Uterine smooth muscle cell (primary cell): ENCODE measurements at places on chromosomes 5 and 9. TPM values are rescaled to one million over a fixed set of nuclear protein-coding genes. Genes with fewer than 3 reads are reported as not detected.

The CDKN2B gene
- total RNA-seq = 12.0 and 24.9 TPM in 2 replicates

The SUSD3 gene
- 14.2 and 19.4 TPM in 2 replicates for total RNA-seq

The OTP gene
- under 0.01 TPM in 1 of 2 replicates, not detected in the other for total RNA-seq

The CNOT8 gene
- 49.9 and 59.3 TPM in 2 replicates for total RNA-seq

The LECT2 gene
- total RNA-seq = not detected in 2 replicates

The UAP1L1 gene
- 28.3 and 33.1 TPM in 2 replicates for total RNA-seq

The PFDN1 gene
- 44.2 and 75.5 TPM in 2 replicates for total RNA-seq

The HAND1 gene
- not detected in 2 replicates for total RNA-seq

The TTC16 gene
- 0.11 TPM in 1 of 2 replicates, not detected in the other for total RNA-seq

The DAB2 gene
- 102 and 106 TPM in 2 replicates for total RNA-seq

The GFRA3 gene
- total RNA-seq = not detected in 2 replicates

The FAM170A gene
- total RNA-seq = 0.11 TPM in 1 of 2 replicates, not detected in the other

The DDX4 gene
- not detected in 2 replicates for total RNA-seq

The OR13C4 gene
- not detected in 2 replicates for total RNA-seq

The CMYA5 gene
- 3.0 and 3.7 TPM in 2 replicates for total RNA-seq

The GHR gene
- 1.9 and 2.5 TPM in 2 replicates for total RNA-seq

The MTREX gene
- 133 and 214 TPM in 2 replicates for total RNA-seq

The PCDHB12 gene
- under 0.01 and 0.12 TPM in 2 replicates for total RNA-seq

The LHX3 gene
- total RNA-seq = under 0.01 TPM in 1 of 2 replicates, not detected in the other

The SLC34A3 gene
- total RNA-seq = not detected in 2 replicates

The EIF4E1B gene
- not detected in 2 replicates for total RNA-seq

The REXO4 gene
- total RNA-seq = 15.9 and 17.6 TPM in 2 replicates

The PROB1 gene
- 0.87 and 1.00 TPM in 2 replicates for total RNA-seq

The ALDOB gene
- total RNA-seq = 0.12 TPM in 1 of 2 replicates, not detected in the other

The VAV2 gene
- total RNA-seq = 17.4 and 17.8 TPM in 2 replicates

The FREM1 gene
- total RNA-seq = 0.11 and 1.1 TPM in 2 replicates

The CCDC112 gene
- 10.1 and 13.2 TPM in 2 replicates for total RNA-seq

The CRAT gene
- 31.2 and 41.6 TPM in 2 replicates for total RNA-seq

The C9orf43 gene
- total RNA-seq = 0.25 and 0.77 TPM in 2 replicates

The SCGB3A2 gene
- total RNA-seq = not detected in 2 replicates

The TEX48 gene
- not detected in 2 replicates for total RNA-seq

The ABO gene
- total RNA-seq = under 0.01 TPM in 1 of 2 replicates, not detected in the other

The TEX53 gene
- not detected in 2 replicates for total RNA-seq

The CATSPER3 gene
- 0.12 and 0.22 TPM in 2 replicates for total RNA-seq

The PDLIM4 gene
- 54.0 and 107 TPM in 2 replicates for total RNA-seq

The FOXI1 gene
- total RNA-seq = not detected in 2 replicates

The SLC23A1 gene
- not detected in 2 replicates for total RNA-seq
